ENCODE measurements at places on chromosomes 12 and 14. TPM values are rescaled to one million over a fixed set of nuclear protein-coding genes. Genes with fewer than 3 reads are reported as not detected.

- no peak for DNase-seq
Observed at GRCh38 chr12:127760996-127761395, 506.0 kb upstream of the TMEM132C start.

The CNTN1 gene
- total RNA-seq, result 0.27 TPM

The INHBC gene
- total RNA-seq, result not detected

The RPL6 gene
- 537 TPM for total RNA-seq

DNA sequence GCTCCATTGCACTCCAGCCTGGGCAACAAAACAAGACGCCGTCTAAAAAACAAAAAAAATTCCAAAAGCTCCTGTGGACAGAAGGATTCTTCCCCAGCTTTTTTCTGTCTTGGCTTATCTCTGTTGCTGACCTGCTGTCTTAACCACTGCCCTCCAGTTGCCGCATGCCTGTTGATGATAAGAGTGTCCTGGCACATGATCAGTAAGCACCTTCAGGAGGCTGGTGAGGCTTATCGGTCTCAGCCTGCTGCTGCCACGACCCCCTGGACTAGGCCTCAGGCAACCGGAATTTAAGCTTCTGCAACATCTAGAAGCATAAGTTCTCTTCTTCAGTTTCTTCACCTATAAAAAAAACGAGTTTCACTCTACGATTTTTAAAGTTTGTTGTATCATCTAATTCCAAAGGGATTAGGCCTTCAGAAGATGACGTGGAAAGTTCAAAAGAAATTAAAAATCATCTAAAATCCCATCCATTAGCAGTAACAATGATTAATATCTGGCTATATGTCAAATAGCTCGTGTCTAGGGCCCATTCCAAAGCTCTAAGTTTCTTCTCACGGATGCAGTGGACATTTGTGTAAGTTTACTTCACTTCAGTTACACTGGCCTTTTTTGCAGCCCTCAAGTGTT, 46.4 kb downstream of the RESF1 start:
- no peak for DNase-seq

- no peak for DNase-seq
Observed at GRCh38 chr12:116333402-116333801, 55.9 kb upstream of the MED13L start.

The SERPINA1 gene
- 6.0 TPM for total RNA-seq

DNA sequence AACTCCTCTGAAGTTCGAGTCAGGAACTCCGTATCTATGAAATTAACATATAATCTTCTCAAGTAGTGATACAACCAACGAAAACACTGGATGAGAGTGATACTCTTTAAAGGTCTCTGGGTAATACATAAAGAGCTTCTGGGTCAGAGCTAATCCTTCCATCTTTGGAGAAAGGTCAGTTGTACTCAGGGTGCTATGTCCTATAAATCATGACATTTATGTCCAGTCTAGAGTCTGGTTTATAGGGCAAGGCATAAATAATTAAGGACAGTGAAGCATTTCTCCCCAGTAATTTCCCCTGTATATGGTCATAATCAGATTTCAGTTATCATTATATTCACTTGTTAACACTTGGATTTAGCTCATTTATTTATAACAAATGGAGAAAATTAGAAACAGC, 90.6 kb downstream of the ACSS3 start:
- no peak for DNase-seq

- no peak for DNase-seq
Observed at GRCh38 chr14:67221248-67221981, 19.8 kb upstream of the PALS1 start.

DNA sequence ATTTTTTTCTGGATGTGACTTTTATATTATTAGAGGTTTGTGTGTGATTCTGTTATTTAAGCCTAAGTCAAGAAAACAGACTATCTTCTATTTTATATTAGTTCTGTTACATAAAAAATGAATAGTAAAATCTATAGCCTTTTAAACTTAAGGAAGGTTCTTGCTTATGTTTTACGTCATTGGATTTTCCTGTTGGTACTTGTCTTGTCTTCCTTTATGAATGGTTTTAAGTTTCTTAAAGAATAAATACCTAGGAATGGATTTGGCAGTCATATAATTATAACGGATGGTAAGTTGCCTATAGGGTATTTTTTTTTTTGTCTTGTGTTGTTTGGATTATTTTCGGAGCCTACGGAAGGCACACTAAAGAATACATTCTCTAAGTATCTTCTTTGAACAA, 161.8 kb upstream of the PTPRQ start:
- no peak for DNase-seq

GRCh38 chr12:123948796-123949769, 23.5 kb downstream of the CCDC92 start:
- no peak for DNase-seq

Measured in cardiac septum (tissue), 1 donor.